ENCODE measurements at places on chromosomes 3 and 15.

- DNase-seq = no peak
Observed at GRCh38 chr15:48565560-48566482, 79.7 kb downstream of the FBN1 start.

DNA sequence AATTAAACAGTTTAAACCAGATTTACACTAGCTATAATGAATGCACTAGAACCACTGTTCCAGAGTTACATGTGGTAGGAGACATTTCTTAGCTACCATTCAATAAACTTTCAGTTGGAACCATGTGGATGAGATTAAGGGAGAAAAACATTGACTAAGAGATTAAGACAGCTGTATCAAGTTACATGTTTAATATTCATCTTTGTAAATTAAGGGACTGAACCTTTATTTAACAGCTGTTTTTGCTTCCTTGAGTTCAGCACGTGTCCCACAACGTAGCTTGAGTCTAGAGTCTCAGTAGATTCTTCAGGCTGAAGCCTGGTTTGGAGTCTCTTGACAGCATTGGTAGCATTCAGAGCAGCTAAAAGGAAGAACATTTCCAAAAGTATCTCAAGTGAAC lies 27.2 kb upstream of the CFAP44 start:
- no peak for DNase-seq

- no peak for DNase-seq
Observed at GRCh38 chr15:33581032-33581431, 270.3 kb downstream of the RYR3 start.

GRCh38 chr15:40115670-40116093 lies 7.0 kb upstream of the BMF start:
- DNase-seq = no peak

GRCh38 chr3:184500344-184500923 lies 61.2 kb upstream of the EPHB3 start:
- no peak for DNase-seq

- no peak for DNase-seq
Observed at GRCh38 chr3:140199743-140200142, 264.8 kb downstream of the CLSTN2 start.

DNA sequence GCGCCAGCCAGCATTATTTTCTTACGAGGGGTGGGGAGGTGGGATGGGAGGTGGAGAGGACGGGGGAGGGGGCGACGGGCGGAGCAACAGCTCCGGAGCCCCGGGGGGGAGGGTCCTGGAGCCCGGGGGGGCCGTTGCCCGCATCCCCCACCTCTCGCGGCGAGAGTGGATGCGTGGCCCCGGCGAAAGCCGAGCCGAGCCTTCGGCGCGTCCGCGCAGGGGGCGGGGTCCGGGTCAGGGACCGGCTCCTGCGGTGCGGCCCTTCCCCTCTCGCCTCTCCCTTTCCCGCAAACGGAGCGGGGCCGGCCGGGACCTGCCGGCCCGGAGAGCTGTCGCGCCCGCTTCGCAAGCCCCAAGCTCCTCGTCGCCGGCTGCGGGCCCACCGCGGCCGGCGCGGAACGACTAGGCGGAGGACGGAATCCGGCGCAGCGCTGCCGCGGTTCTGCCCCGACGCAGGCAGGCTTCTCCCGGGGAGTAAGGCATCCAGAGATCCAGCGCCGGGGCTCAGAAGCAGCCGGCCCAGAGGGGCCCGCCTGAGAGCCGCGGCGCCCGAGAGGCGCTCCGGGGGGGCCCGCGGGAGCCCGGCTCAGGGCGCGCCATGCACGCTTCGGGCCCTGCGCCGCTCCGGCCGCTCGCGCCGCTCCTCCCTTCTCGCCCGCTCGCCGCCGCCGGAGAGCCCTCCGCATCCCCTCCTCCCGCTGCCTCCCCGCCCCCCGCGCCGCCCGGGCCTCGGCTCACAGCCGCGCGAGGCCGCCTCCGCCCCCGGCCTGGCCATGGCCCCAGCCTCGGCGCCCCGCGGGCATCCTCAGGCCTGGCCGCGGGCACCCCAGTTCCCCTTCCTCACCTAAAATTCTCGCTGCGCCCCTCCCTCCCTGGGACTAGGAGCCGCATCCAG lies 459 bp upstream of the ADCY5 start:
- DNase-seq = no peak

DNA sequence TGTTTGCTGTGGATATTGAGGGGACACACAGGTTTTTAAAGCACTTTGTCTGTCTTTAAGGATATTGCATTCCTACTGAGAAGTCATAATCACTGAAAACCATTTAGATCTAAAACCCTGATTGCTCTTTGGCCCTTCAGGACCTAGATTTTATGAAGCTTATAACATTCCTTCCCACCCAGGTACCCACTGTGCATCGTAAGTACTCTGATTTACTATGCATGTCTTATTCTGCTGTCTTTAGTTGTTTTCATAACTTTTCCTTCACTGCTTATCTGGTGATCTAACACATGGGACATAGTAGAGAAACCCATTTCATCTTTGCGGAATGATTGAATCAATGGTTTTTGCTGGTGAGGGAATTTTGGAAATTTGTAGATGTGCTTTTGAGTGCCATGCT lies 247.0 kb upstream of the RARB start:
- DNase-seq = no peak

GRCh38 chr15:90188914-90189748 lies 12.0 kb upstream of the SEMA4B start:
- DNase-seq = no peak

DNA sequence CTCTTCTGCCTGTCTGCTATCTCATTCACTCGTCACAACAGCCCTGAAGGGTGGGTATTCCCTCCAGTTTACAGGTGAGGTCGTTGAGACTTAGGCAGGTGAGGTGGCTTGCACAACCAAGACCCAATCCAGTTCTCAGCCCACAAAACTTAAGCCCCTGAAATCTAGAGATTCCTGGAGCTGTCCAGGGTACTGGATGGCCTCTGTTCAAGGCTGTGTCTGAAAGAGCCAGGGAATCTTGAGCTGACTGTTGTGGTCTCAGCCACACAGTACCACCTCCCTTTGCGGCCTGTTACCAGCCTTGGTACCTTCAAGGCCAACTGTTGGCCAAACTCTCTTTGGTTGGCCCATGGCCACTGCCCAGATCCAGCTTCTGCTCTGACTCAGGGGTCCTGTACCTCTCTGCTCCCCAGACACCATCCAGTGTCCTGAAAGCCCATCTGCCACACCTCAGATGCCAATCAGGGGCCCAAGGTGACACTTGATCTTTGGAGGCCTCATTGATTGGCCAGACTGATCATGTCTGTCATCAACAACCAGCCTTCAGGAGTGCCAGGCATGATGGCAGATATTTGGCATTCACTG lies 10.9 kb upstream of the FAM107A start:
- DNase-seq = no peak

DNA sequence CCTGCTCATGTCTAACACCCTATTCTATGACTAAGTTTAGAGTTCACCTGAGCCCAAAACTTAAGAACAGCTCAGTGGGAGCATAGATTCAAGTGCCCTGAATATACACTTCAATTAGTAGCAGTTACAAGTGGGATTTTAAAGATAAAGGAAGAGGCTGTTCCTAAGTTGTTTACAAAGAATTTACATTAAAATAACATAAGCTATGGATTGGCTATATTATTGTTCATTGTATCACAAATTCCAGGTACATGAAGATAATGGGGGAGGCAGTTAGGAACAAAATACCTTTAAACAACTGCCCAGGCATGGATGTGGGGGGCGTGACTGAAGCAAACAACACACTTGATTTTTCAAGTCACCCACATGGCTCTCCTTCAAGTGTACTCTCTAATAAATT lies 52.7 kb downstream of the ROPN1B start:
- no peak for DNase-seq

DNA sequence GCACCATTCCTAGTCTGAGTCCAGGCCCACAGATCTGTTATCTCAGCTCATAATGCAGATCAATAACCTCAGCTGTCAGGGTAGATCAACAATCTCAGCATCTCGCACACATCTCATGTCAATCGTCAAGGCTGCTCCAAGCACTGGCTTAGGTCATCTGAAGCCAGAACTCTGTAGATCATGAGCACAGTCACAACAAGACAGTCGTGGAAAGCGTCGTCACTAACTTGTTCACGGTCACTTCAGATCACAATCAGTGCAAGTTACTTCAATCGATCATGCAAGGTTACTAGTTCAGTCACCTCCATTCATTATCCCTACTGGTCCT lies 71.8 kb downstream of the RBPMS2 start:
- no peak for DNase-seq

Data from CD4-positive, alpha-beta T cell treated with Interleukin-2 at 100 ng/mL for 4 hours (primary cell).